WTC11 (cell line): ENCODE measurements at places on chromosomes 4 and X.
A peak's percentile ranks its signal among the peaks of the same experiment; 100 is the strongest.

DNA sequence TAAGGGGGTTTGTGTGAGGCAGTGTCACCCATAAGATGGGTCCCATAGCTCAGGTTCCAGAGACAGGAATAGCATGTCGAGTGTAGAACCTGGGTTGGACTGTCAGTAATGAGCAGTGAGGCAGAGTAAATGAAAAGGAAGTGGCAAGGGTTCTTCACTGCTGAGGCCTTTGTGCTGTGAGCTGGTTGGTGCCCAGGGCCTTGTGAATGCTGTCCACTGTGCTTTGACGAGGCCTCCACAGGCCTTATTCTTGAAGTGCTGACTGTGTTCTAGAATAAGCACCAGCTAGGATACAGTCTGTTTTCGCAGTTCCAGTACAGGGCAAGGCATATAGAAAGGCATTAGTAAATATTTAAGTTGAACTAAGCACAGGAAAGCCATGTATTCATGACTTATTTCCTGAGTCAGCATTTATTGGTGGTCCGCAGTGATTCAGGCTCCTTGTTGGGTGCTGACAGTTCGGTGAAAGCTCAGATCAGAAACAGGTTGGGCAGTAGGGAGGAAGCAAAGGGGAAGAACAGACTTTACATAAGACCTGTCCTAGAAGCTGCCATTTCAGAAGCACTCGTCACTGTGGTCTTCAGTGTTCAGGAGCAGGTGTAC is 25.6 kb upstream of the TADA2B start:
- no peak for DNase-seq

DNA sequence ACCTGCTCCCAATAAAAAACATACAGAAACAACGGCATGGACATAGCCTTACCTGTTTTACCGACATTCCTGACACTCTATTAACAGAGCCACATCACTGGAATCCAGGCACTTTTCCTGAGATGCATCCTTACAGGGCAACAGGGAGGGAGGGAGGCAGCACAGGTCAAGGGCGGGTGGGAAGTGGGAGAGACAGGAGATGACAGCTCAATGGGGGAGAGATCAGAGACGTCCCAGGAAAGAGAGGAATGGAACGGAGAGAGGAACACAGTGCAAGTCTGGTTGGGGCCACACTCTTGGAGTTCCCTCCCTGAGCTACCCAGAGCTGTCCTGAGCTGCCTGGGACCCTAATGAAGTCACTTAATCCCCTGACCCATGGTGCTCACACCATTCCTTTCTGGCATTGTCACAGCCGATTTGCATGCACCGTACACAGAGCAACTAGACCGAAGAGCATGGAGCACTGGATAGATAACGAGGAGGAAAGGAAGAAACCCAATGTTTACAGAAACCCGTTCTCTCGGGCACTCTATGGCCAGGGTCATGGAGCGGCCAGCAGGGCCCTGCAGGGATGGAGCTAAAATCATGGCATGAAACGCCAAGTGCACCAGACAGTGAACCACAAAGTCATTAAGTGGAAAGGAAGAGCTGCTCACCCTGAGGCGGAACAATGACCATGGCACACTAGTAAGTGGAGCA is 93.1 kb downstream of the NSUN7 start:
- DNase-seq = no peak

GRCh38 chr4:75710246-75710645 is 14.1 kb upstream of the USO1 start:
- DNase-seq = no peak

- no peak for DNase-seq
Measured at GRCh38 chr4:56764775-56765174, 56.7 kb downstream of the SPINK2 start.

GRCh38 chrX:71454222-71454621 is 78.7 kb upstream of the OGT start:
- no peak for DNase-seq

DNA sequence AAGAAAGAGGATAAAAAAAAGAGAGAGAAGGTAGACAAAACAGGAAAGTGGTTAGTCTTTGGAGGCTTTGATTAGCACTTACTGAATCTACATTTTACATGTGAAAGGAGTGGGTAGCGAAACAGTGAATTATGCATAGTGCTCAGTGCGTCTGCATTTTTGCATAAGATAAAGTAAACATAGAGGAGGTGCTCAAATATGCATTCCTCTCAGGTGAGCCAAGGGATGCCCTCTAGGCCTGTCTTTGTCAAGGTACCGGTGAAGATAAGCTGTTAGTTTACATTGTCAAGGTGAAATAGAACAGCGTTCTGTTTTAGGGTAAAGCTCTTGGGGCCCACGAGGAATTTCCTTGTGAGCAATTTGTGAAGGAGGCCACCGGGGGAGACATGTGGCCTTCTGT is 260.6 kb downstream of the TRIML1 start:
- DNase-seq = peak; percentile 30

- no peak for DNase-seq
Measured at GRCh38 chr4:81146466-81146865, 68.6 kb downstream of the PRKG2 start.

DNA sequence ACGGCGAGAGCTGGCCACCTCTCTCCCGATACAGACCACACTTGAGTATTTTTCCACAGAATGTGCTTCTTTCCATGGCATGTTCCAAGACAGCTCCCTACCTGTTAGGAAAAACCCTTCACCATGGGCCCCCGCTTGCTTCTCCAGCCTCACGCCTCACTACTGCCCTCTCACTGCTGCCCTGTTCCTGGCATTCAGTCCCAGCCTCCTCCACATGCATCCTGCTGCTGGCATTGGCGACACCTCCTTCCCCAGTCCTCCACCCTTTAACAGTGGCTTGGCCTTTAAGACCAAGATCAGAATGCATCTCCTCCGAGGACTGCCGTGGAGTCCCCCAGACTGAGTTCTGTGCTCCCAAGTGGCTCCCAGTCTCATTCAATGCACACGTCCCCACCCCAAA is 10.7 kb downstream of the PNMA6F start:
- no peak for DNase-seq

DNA sequence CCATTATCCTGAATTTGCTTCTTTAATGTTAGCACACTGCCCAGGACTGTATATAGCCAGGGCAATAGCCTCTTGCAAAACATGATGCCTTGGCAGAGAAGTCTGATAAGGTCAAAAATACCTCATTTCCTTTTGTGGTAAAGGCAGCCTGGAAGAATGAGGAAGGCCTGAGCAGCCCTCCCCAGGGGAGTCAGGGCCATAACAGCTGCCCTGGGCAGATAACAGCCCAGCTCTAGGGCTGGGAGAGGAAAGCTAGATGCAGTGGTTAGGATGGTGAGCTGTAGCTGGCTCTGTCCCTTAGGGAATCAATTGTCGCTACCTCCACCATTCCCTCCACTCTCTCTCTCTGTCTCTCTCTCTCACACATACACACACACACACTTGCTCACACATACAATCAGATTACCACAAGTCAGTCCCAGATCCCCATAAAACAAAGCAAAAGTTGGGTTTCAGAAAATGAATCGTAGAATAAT is 29.2 kb downstream of the EFHC2 start:
- peak; percentile 10 for DNase-seq

DNA sequence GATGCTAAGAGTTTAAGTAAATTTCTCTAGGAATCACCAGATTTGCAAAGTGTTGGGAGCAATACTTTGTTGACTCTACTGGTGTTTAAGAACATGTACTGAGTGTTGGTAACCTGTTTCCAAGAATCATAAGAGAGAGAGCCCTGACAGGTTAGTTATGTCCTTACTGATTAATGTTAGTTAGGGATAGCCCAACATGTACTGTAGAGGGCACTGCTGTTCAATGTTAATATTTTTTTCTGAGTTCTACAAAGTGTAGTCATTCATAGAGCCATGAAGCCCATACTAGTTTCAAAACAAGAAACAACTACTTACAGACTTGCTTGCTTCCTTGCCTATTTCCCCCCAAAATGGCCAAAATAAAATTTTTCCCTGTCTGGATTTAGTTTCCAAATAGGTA is 11.9 kb downstream of the TMPRSS11D start:
- DNase-seq = no peak

DNA sequence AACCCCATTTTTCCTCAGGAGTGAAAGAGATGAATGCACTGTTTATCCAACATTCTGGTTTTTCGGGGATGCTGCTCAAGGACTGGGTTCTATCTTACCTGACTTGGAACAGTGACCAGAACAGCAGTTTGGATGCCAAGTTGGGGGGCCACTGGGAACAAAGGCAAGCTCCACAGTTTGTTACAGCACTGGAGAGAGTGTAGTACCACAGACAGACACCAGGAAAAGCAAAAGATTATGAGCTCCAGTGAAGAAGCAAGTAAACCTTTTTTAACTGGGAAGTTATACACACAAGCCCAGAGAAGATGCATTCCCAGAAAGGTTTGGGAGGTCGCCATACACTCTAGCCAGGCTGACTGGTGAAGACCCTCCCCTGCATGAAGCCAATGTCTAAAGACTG is 13.6 kb downstream of the C4orf36 start:
- no peak for DNase-seq

GRCh38 chr4:174613979-174614378 is 91.7 kb upstream of the HPGD start:
- DNase-seq = no peak
